ENCODE measurements at places on chromosomes 3 and 15.

GRCh38 chr3:13927295-13927694, 47.4 kb upstream of the WNT7A start:
- DNase-seq, result no peak

DNA sequence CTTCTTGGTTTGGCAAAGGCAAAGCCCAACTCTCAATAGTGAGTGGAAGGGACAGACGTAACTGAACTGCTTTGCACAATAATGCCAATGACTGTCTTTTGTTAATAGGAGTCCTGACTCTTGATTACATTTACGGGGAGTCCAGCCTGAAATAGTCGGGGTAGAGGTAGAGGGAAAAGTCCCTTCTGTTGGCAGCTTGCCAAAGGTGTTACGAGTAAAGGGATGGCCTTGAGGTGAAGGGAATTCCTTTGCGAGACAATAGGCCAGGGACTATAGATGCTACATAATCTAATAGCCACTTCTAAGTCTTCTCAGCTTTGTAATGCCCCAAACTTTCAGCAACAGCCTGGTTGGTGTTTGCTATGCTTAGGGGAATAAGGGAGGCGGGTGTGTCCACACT, 2.2 kb upstream of the SENP2 start:
- no peak for DNase-seq

DNA sequence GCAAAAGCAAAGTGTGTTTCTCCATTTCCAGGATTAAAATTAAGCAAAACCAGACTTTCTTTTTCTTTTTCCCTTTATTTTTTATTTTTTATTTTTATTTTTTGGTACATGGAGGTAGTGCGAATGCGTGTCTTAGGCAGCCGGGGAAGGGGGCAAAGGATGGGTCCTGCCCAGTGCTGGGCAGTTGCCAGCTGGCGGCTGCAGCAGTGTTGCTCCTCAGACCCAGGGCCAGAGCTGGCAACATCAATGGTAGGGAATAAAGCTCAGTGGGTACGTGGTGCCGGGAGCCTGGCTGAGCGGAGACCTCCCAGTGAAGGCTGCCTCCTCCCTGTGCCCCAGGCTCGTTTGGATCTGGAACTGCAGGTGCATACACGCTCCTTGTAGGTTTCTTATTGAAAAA, 46.3 kb downstream of the POLR2M start:
- DNase-seq, result no peak

- DNase-seq, result no peak
These were observed 66.5 kb upstream of the SH3GL3 start for GRCh38 chr15:83380682-83381081.

DNA sequence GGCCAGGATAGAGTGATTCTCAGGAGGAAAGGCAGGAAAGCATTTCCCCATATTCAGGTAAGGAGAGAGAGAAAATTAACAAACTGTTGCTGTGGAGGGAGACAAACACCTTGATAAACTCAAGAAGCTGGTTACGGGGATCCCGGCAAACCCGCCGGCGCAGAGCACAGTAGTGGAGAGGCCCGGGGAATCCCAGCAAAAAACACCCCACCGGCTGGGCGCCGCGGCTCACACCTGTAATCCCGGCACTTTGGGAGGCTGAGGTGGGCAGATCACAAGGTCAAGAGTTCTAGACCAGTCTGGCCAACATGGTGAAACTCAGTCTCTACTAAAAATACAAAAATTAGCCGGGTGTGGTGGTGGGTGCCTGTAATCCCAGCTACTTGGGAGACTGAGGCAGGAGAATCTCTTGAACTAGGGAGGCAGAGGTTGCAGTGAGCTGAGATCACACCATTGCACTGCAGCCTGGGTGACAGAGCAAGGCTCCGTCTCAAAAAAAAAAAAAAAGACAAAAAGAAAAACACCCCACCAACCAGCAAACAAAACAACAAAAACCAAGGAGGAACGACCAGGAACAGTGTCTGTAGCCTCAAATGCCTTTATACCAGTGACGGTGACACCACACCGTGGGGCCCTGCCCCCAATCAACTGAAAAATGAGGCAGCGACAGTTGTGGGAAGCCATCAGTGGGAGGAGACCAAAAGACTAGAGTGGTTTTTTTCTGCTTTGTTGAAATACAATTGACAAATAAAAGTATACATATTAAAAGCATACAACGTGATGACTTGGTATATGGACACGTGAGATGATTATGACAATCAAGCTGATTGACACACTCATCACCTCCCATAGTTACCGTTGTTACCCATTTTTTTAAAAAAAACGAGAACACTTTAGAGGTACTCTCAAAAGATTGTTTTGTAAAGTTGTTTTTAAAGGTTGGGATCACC, 40.2 kb upstream of the IDH2 start:
- DNase-seq, result no peak

GRCh38 chr3:40229963-40230362, 79.5 kb upstream of the EIF1B start:
- DNase-seq, result no peak

- DNase-seq, result no peak
These were observed 1.2 kb downstream of the MB21D2 start for GRCh38 chr3:192916371-192917027.

- no peak for DNase-seq
These were observed 28.5 kb downstream of the TBC1D23 start for GRCh38 chr3:100289339-100289738.

DNA sequence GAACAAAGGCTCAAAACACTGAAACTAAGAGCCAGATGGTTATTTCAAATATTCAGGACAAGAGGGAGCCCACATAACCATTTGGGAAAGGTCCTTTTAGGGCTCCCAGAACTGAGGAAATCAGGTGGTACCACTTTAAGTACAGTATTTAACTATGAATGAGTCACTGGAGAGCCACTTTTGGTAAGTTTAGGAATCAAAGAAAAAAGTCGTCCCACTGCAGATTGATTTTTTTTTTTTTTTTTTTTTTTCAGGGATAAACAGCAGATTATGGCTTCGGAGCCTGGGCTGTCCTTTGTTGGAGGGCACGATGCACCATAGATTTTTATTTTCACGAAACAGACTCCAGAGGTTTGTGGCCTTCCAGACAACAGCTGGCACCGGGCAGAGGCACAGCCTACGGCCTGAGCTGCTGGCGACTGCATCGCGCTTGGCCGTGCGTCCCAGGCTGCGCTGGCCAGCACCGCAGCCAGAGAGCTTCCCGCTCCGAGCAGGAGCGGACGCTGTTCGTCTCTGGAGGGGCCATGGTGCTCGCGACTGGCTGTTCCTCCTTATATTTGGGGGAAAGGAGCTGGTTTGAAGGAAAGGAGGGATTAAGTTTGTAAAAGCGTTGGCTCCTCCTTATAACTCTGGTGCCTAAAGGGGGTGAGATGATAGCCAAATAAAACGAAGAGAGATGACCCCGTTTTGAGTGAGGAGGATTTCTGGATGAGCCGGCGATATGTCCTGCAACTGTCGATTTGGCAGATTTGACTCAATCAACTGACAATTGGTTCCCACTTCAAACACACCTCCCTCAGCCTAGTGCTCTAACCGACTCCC, 152.9 kb upstream of the GOLIM4 start:
- no peak for DNase-seq

DNA sequence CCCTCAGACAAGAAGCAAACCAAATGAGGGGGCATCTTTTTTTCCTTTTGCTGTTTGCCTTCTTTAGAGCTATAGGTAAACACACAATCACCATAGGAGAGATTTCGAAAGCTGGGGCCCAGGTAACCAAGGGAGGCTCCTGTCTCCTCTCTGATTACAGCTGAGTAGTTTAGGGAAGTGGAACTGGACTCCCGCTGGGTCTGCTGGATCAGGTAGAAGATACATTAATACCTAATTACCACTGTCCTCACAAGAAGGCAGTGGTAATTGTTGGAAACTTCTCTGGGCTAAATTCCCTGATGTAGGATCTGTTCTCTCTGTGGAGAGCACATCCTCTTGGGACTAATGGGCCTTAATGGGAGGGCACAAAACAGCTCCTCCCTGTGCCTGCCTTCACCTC, 32.7 kb downstream of the HDC start:
- no peak for DNase-seq

- no peak for DNase-seq
These were observed 161.2 kb downstream of the ATP10A start for GRCh38 chr15:25701721-25702465.

DNA sequence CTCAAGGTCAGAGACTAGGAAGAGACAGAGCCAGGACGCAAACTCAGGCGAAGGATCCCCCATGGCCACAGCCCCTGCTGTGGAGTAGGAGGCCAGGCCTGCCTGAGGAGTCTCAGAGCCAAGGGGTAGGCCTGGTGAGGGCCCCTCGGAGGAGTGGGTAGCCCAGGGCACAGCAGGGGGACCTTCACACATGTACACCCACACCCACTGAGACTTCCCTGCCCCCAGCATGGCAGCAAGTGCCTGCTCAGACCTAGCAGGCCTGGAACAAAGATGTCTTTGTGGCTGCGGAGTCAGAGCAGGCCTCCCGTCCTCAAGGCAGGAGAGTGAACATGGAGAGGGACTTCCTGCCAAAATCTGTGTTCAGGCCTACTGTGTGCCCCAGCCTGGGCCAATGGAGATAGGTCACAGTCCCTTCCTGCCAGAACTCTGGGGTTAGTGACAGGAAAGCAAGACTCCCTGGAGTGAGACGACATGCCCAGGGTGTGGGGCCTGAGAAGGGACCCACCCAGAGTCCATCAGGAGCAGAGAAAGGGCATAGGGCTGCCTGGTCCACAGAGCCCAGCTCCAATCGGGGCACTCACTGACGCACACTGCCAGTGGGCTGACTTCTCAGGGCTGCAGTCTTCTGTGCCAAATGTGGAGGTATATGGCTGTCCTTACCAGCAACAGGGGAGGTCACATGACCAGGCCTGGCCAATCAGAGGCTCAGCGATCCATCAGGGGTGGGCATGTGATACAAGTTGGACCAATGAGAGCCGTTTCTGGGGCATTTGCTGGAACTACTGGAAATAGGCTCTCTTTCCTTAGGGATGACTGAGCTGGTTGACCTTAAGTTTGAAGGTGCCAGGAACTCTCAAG, 2.3 kb downstream of the GRIP2 start:
- no peak for DNase-seq

DNA sequence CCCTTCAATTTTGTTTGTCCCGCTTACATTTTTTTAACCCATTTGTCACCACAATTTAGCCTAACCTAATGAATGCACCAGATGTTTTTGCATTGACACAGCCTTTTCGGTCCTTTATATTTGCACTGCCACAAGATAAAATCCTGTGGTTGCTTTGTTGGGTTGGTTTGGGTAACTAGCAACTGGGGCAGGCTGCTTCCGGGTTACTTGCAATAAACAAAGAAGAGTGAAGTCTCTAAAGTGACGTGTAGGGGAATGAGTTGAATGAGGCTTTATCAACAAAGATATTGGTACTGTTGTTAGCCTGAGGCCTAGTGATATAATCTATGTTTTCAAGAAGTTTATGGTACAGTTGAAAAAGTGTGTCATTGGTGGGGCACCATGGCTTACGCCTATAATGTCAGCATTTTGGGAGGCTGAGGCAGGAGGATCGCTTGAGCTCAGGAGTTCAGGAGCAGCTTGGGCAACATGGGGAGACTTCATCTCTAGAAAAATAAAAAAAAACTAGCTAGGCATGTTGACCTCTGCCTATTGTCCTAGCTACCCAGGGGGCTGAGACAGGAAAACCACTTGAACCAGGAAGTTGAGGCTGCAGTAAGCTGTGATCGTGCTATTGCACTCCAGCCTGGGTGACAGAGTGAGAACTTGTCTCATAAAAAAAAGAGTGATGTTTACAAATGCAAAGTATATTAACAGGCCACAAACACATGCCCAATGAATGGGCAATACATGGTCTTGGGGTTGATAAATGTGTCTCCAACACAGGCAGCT, 121.8 kb downstream of the OXSM start:
- no peak for DNase-seq

DNA sequence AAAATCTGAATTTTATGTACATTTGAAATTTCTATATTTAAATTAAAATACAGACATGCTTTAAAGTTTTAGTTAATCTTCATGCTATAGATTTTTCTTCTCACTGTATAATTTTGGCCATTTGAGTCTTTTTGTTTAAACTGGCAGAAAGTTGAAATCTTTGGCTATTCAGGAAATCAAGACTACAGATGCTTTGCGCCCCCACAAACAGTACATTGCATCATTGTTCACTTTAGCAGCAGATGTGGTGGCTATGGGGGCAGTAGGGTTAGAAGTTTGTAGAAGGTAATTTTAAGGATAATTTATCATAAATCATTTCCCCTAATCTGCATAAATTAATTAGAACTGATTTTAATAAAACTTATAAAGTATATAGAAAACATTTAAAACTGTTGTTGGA, 20.9 kb downstream of the SPPL2A start:
- no peak for DNase-seq

DNA sequence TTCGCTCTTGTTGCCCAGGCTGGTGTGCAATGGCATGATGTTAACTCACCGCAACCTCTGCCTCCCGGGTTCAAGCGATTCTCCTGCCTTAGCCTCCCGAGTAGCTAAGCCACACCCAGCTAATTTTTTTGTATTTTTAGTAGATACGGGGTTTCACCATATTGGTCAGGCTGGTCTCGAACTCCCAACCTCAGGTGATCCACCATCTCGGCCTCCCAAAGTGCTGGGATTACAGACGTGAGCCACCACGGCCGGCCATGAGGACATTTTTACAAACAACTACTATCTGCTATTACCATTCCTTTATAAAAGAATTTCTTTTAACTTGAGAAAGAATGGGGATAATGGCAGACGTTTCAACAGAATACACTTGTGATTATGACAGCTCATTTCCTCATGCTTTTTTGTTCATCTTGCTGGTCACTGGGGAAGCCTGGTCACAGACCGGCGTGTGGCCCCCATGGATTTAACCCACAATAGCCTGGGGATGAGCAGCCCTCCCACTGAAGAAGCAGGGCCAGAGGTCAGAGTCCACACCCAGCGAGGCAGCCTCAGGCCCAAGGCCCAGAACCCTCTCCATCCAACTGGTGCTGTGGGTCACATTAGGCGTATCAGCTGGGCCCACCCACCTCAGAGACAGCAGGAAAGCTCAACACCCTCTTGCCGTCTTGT, 112.0 kb downstream of the LIPC start:
- no peak for DNase-seq

DNA sequence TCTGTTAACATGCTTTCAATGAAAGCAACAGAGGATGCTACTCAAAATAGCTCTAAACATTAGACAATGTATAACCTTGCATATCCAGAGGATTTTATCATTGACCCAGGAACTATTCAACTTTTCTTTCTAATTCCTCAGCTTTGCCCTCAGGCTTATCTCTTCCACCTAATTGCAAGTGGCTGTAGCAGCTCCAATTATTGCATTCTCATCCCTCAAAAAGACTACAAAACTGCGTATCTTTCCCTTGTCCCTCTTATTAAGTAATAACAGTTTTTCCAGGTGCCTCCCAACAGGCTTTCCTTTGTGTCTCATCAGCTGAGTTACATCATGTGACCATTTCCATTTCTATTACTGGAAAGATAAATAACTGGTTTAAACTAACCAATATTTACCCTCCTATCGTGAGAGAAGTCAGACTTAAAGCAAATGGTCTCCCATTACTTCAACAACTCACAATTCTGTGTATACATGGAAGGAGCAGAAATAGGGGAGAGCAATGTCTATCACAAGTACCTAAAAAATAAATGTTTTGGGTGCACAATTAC, 78.0 kb upstream of the MBNL1 start:
- no peak for DNase-seq

DNA sequence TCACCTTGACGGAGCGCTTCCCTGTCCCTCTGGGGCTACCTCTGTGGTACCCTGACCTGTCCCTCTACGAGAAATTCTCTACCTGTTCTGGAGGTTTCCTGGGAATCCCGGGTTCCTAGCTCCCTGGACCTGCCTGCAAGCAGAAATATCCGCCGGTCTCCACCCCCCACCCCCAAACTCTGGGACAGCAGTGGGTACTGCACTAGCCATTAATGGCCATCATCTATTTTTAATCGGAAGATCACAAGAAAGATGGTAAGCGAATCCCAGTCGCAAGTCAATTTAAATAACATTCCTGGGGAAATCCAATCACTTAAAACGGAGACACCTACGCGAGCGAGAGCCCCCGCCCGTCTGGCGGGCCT, 429 bp upstream of the C3orf80 start:
- no peak for DNase-seq

Data from fibroblast of skin of left quadriceps (primary cell).